AG10803 (cell line): ENCODE measurements at places on chromosomes 11 and 22.

DNA sequence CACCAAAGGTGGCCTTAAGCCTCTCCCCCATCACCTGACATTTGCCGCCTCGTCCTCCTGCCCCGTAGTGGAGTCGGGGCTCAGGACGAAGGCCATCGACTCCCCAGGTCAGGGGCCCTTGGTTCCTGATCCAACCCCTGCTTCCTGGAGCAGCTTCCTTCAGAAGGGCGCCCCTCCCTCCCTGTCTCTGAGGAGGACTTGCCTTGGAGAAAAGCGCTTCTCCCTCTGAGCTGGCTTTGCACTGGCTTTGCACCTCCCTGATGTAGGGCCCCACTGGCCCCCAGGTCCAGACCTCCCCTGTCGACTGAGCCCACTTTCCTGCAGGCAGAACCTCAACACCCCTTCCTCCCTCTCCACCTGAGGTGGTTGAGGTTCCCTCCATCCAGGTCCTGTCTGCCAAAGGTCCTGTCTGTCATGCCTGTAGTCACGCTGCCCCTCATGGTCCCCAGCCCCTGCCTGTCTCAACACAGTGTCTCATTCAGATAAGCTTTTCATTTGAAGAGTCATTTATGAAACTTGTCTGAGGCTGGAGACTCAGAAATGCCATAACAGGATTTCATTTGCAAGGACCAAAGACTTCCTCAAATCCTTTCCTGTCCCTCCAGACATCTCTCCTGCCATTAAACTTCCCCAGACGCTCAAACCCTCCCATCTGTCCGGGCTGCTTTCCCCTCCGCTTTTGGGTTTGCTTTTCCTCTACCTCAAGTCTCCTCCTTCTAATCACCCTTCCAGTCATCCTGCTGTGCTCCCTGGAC, 78.4 kb downstream of the MYO7A start:
- no peak for DNase-seq

DNA sequence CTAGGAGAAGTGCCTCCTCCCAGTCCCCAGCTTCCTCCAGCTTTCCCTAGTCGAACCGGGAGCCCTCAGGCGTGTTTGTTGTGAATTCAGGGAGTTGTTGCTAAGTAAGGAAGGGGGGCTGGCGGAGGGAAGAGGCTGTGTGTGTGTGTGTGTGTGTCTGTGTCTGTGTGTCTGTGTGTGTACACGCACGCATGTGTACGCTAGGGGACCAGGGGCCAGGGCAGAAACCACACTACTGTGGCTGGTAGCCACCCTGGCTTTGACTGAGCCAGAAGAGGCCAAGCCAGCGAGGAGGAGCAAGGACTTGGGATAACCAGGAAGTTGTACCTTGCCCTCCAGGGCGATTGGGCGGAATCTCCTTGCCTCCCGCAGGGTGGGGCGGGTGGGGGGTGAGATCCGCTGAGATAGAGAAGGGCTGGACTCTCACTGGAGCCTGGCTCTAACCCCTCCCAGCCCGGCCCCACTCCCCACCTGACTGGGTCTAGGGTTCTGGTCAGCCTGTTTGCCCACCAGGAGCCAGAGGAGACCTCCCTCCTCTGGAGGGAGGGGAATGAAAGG, 7.5 kb downstream of the BCL9L start:
- peak; percentile 99 for DNase-seq

DNA sequence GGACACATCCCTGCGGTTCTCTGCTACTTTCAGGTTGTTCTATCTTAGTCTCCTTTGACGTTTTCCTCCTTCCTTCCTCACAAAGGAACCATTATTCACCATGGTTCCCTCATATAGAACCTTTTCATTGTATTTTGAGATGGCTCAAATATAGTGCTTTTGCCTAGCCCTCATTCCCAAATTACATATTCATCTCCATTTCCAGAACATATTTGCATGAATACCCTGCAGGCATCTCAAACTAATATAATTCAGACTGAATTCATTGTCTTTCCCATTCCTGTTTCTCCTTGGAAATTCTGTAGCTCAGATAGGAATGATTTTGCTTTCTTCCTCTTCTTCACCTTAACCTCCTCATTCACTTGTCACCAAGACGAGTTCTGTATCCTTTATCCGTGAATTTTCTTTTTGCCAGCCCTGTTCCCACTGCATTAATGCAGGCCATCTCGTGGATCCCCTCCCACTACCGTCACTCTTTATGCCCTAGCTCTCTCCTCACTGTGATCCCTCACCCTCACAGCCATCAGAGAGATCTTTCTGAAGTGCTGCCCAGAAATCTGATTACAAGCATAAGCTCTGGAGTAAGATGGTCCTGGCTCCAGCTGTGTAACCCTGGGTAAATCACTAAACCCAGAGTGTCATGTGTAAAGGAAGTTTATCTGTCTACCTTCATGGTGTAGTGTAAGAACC, 23.3 kb downstream of the PIWIL4 start:
- DNase-seq = no peak

GRCh38 chr11:68960294-68961071, 20.3 kb downstream of the MRGPRD start:
- no peak for DNase-seq

DNA sequence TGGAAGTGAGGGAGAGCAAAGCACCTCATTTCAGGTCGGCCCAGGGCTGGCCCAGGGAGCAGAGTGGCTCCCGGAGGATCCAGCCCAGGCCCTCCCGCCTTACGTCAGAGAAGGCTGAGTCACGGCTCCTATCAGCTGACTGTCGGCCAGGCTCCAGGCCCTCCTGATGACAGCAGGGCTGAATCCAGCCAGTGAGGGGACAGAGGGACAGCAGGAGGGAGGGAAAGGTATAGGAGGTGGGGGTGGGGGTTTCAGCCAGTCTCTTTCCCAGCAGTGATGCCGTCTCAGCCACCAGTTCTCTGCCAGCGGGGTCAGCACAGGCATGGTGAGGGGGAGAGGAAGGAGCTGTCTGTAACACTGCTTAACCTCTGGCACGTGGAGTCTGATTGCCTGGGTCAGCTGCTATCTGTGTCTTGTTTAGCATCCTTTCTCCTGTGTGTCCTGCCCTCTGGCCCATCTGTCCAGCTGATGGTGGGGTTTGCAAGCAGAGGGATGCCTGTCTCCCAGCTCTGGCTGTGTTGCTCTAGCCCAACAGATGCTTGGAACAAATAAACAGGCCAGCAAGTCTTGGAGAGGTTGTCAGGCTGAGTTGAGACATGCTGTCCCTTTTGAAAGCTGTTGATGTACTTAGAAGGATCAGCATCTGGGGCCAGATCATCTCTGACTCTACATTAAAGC, 74.0 kb downstream of the ADAMTS15 start:
- DNase-seq = peak; percentile 86

DNA sequence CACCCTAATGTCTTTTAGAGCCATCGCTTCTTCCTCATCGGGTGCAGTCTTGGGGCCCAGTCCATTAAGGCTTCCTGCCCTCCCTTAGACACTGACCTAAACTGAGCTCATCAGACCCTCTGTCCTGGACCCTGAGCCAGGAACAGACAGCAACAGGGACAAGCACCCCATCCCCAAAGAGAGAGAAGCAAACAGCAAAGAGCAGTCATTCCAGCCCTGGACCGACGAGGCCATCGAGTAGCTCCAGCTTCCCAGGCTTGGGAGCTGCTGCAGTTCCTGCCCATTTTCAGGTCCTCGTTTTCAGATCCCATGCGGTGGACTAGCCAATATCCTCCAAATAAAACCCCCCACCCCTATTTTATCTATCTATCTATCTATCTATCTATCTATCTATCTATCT, 25.8 kb upstream of the CACNG2 start:
- DNase-seq = no peak

DNA sequence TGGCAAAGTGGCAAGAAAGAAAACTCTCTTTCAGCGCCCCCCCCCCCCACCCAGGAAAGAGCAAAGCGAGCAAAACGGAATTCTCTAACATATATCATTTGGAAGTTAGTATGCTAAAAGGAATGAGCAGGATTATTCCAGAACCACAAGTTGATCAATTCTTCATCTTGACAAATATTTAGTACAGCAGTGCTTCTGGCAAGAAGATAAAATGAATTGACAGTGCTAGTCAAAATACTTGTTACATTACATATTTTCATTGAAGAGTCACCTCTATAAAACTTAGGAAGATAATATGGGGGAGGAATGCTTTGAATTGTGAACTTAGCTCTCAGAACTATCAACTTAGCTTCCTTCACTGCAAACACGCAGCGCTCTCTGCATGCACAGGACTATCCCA, 377.4 kb downstream of the DYNC2H1 start:
- DNase-seq = peak; percentile 20

GRCh38 chr22:32676191-32676590, 125.3 kb upstream of the TIMP3 start:
- no peak for DNase-seq

DNA sequence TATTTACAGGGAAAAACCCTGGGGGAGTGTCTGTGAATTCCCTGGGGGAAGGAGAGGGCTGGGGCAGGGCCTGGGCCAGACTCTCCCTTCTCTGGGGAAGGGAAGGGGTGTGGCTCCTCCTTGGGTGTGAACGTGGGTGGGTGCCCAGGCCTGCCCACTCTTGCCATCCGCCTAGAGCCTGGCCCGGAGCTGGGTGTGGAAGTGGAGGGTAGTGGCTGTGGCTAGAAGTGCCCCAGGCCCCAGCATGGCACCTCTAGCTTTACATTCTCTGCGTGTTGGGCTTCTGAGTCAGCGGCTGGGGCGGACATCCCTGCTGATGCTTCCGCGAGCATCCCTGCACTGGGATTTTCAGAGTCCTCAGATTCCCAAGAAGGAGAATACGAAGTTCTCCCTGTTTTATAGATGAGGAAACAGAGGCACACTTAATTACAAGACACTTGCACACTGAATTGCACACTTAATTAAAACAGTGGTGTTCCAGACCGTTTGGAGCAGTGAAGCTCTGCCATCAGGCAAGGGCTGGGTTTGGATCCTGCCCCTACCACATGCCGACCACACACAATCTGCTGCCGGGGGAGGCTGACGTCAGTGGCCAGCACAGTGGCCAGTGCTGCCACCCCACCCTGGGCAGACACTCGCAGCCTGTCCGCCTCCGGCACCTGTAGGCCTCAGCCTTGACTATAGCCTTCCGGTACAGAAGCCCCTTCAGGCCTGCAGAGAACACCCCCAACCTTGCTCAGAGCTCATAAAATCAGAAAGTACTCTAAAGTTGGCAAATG, 7.6 kb downstream of the BAD start:
- DNase-seq = peak; percentile 80

GRCh38 chr11:2787816-2788167, 88.0 kb upstream of the KCNQ1OT1 start:
- no peak for DNase-seq

DNA sequence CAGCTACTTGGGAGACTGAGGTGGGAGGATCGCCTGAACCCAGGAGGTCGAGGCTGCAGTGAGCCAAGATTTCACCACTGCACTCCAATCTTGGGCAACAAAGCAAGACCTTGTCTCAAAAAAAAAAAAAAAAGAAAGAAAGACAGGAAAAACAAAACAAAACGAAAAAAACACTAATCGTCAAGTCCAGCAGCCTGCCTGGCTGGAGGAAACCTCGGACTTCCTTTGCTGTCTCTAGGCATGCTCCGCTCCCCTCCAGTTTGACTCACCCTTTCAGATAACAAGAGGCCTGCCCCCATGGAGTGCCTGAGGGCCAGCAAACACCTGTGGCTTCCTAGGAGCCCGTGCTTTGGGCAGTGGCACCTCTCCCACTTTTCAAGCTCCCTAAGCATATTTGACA, 28.8 kb upstream of the CHKA start:
- no peak for DNase-seq

DNA sequence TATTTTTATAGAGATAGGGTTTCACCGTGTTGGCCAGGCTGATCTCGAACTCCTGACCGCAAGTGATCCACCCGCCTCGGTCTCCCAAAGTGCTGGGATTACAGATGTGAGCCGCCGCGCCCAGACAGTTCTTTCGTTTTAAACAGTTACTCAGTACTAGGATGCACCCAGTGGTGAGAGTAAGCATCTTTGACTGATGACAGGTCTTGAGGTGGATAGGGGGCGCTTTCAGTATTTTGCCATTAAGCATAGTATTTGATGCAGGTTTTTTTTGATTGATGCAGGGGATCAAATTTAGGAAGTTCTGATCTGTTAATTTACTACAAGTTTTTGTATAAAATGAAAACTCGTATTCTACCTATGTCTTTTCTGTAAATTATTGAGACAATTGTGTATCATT, 13.2 kb upstream of the TRIM34 start:
- DNase-seq = no peak

GRCh38 chr11:111427471-111427912, 48.4 kb upstream of the POU2AF1 start:
- no peak for DNase-seq

GRCh38 chr11:40722179-40722795, 737.2 kb downstream of the LRRC4C start:
- peak; percentile 0 for DNase-seq
